ENCODE measurements at places on chromosomes 5 and 9.

DNA sequence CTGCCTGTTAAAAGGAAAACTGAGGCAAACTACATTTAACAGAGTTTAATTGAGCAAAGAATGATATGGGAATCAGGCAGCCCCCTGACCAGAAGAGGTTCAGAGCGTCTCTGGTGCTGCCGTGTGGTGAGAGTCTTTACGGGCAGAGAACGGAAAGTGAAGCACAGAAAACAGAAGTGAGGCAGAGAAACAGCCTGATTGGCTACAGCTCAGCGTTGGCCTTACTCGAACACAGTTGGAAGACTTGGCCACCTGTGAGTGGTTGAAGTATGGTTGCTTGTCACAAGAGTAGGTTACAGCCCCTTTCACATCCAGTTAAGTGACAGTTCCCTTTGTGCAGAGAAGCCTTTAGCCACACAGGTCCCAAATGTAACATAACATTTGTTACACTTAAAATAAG lies 16.9 kb upstream of the FBP1 start:
- DNase-seq, result no peak

DNA sequence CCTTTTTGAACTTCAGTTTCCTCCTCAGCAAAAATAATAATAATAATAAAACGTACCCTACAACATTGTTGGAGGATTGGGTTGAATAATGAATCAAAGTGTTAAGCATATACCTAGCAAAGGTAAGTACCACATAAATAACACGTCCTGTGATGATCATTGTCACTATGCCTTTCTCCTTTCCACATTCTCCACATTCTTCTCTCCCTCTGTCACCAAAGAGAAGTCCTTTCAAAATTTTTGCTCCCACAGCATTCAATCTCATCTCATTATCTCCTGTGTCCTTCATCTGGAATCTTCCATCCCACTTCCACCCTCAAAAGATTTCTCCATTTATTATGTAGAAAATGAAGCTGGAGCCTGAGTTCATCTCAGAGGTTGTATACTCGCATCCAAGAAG lies 7.2 kb upstream of the ALDOB start:
- no peak for DNase-seq

DNA sequence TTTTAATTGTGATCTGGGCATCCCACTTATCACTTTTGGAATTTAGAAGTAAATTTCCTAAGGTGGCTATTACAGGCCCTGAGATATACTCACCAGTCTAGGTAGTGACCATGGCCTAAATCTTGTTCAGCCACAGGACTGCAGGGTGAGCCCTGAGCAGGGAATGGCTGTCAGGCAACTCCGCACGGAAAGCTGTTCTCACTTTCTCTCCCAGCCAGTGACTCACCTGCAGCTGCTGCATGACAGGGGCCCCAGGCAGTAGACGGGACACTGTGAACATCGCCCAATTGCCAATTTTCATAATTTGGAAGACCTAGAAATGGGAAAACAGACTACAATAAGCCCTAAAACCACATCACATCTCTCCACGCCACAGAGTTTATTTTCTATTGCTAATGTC lies 69.6 kb upstream of the TAF1L start:
- no peak for DNase-seq

DNA sequence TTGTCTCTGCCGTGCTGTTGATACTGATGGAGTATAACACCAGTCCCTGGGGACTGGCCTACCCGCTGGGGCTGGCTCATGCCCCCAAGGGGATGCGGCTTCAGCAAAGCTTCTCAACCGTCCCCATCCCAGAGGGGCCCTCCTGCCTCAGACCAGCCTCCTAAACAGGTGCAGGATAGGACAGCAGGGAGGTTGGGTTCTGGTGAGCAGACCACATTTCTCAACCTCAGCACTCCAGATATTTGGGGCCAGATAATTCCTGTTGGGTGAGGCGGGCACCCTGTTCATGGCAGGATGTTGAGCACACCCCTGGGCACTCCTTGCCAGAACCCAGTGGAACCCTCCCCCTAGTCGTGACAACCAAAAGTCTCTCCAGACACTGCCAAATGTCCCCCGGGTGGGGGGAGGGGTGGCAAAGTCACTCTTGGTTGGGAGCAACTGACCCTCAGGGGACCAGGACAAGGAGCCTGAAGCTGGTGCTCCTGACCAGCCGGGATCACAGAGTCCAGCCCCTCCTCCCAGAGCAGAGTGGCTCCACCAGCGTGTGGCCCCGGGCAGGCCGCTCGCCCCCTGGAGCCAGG lies 107.8 kb downstream of the ZNF354C start:
- no peak for DNase-seq

DNA sequence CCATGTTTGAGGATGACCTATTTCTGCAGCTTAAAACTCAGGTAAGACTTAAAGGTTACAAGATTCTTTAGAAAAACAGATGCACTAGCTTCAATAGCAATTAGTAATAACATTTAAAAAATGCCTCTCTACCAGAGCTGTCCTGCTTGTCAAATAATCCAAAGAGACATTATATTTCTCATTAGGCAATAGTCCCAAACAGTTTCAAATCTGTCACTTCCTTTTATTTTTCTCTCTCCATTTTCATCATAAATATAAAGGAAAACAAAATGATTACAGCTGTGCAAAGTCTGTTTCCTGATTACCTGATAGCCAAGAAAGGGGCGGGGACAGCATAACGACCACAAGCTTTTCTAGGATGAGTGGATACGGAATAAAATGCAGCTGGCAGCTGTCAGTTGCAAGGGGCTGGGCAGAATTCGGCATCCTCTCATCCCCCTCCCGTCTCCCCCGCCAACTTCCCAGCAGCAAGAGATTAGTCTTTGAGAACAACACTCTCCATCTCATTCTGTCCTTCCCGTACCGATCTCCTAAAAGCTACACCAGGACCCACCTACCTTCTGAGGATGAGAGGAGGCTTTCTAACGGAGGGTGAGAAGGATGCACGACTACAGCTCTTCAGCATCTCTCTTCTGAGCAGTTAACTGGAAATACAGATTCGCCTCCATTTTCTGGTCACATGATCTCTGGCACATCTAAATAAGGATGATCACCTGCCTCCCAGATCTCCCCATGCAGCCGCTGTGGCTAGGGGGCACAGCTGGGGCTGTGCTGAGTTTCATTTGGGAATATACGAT lies 72.5 kb upstream of the PCA3 start:
- DNase-seq, result no peak

GRCh38 chr5:126358525-126358924 lies 64.7 kb upstream of the GRAMD2B start:
- DNase-seq, result no peak

DNA sequence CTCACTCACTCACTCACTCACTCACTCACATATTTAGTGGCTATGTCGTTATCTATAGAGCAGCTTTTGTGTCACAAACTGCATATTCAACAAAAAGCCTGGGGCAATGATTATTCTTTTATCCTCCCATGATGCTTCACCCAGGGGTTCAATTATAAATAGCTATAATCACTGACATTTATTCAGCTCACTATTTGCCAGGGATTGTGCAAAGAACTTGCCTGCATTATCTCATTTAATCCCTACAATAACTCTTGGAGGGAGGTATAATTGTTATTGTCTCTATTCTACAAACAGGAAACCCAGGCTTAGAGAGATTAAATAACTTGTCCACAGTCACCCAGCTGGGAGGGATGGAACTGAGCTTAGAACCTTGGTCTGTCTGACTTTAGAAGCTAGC lies 298.0 kb upstream of the MSX2 start:
- DNase-seq, result no peak

- DNase-seq, result no peak
Observed at GRCh38 chr5:32013658-32014057, 160.5 kb downstream of the GOLPH3 start.

GRCh38 chr9:116238225-116238624 lies 84.6 kb downstream of the PAPPA start:
- DNase-seq, result no peak

GRCh38 chr5:56674441-56674840 lies 140.9 kb upstream of the MAP3K1 start:
- no peak for DNase-seq

DNA sequence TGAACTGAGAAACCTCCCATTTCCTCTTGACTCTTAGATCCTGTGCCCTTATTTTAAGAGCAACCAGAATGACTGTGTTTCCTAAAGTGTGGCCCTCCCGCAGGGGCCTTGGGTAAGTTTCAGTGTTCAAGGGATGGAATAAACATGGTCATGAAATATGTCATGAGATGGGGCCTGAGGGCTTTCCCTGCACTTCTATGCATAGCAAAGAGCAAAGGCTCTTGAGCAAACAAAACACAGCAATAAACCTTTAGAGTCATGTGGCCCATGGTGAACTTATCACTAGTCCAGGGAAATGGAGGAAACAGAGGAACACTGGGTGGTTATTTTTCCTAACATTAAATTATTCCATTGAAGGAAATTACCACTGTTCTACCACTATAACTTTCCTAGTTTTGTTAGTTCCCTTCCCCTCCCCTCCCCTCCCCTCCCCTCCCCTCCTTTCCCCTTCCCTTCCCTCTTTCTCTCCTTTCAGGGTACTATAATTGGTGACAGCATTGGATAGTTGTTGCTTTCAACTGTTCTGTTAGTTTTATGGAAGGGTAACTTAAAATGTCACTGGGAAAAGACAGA lies 72.4 kb downstream of the CTSL start:
- DNase-seq, result no peak

GRCh38 chr5:41754857-41755256 lies 115.4 kb downstream of the OXCT1 start:
- DNase-seq, result no peak

DNA sequence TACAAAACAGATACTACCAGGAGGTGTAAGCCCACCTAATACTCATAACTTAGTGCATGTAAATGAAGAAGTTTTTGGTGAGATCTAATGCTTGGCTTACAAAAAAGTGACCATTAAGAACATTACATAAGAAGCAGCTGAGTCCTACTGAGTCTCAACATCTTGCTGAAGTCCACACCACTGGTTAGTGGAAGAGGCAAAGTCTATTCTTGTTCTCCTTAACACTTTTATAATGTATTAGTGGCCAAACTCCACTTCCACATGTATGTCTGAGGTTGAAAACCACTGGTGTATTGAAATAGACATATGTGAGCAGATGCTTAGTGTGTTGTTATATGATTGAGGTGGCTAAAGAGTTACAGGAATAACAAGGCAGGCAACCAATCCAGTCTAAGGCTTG lies 18.9 kb upstream of the GDA start:
- no peak for DNase-seq

DNA sequence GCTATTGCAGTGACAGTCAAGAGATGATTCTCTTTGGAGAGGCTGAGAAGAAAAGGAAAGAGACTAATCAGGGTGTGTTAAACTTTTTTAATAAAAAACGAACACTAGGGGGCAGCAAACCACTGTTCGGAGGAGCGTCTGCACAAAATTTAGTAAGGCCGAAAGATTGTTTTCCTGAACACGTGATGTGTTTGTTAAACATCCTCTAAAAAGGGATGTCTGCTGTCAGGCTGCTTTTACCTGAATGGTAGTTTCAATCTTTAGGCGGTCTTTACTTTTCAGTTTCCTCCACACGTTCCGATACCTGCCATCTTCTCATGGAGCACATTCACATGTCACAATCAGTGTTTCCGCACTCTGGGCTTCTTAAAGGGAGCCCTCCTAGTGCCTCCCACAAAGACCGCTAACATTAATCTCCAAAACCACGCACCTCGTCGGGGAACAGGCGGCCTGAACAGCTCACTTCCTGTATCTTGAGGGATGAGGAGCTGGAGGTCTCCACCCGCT lies 125.2 kb downstream of the GPBP1 start:
- DNase-seq, result no peak

DNA sequence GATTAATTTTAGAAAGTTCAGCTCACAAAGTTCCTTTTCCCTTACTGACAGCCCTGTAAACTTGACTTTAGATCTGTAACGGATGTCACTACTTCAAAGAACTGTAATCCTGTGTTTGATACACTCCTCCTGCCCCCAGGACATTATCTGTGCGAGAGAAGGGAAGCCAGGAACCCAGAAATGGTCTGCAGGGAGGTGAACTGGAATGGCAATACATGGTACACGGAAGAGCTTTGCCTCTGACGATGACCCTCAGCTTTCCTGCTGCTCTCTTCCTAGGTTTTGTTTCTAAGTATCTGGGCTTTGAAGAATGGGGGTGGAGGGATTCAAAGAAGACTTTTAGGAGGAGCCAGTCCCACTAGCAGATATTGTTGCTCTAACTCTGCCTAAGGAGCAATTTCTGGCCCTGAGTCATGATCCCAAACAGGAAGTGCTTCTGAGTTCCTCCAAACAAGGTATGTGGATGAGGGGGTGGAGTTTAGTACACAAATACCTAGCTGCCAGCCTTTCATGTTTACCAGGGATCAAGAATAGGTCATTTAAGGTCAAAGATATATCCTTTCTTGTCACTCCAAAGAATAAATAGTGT lies 43.4 kb upstream of the TMC1 start:
- DNase-seq, result no peak

- no peak for DNase-seq
Observed at GRCh38 chr5:141855265-141856036, 22.8 kb downstream of the PCDH1 start.

- no peak for DNase-seq
Observed at GRCh38 chr9:116990592-116990991, 303.5 kb downstream of the TRIM32 start.

DNA sequence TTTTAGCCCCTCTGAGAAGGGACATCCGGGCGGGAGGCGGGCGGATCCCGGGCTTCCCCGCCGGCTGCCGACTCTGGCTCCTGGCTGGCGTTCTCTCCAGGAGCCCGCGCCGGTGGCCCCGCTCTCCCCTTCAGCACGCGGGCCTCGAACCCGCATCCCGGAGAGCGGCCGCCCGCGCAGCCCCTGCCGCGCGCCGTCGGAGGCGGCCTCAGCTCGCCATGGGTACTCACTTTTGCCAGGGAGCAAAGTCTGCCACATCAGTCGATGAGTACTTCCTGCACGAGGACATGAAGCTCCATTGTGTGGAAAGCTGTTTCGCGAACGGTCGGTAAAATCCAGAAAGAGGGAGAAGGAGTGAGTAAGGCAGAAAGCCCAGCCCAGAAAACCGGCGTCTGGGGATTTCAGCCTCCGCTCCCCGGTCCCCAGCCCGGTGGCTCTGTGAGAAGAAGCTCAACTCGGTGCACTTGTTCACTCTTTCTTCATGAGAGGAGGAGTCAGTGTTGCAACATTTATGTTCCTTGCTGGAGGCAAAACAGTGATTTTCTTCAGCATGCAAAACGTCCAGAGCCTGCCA lies at the start of gene PRLR:
Gene PRLR (minus strand): TSS at position 450 of the 574 bp plus-strand sequence. CDS start 140,867 bp downstream, outside the sequence.
- no peak for DNase-seq

Measured in stimulated activated CD4-positive, alpha-beta T cell treated with anti-CD3 and anti-CD28 coated beads, Interleukin-1b, Interleukin-23, amount 100 ng/mL, for 1 hour (primary cell).